ENCODE measurements at places on chromosomes 5 and 9.
A peak's percentile ranks its signal among the peaks of the same experiment; 100 is the strongest.

DNA sequence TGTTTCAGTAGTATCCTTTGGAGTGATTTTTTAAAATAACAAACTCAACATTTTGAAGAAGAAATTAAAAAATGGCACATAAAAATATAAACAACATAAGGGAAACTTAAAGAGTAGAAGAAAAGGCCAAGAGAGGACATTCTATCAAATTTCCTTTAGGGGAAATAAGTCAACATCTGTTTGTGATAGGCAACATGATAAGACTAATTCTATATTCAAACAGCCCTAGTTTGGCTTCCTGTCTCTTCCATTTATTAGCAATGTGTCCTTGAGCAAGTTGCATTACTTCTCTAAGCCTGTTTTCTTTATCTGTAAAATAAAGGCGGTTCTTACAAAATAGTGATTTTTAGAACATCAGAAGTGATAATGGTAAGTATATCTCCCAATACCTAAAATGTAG, 24.7 kb downstream of the TYRP1 start:
- DNase-seq, result no peak

GRCh38 chr5:157290156-157290980, 24.4 kb downstream of the CYFIP2 start:
- no peak for DNase-seq

- DNase-seq, result no peak
Measured at GRCh38 chr9:132046456-132046855, 33.2 kb downstream of the MED27 start.

GRCh38 chr5:143244990-143245389, 158.5 kb downstream of the NR3C1 start:
- no peak for DNase-seq

DNA sequence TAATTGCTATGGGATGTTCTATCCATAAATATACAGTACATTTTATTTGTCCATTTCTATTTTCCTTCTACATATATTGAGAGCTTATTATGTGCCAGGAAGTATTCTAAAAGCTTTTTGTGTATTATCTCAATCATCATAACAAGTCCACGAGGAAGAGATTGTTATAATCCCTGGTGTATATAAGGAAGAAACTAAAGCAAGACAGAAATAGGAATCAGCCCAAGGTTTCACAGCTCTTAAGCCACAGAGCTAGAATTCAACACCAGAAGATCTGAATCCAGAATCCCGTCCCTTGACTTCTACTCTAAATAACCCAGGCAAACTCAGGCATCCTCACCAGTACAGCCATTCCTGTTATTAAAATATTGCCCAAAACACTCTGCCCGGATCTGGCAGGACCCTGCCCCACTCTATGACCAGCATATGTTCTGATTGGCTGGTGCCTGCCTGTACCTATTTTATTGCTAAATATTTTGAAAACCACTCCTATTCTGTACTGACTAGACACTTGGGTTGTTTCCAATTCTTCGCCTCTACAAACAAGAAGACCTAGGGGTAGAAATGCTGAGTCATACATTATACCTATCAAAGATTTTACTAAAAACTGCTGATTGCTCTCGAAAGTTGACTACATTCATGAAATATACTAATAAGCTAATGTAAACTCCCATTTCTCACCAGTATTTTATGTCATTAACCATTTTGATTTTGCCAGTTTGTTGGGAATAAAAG, 297.4 kb downstream of the ENC1 start:
- no peak for DNase-seq

DNA sequence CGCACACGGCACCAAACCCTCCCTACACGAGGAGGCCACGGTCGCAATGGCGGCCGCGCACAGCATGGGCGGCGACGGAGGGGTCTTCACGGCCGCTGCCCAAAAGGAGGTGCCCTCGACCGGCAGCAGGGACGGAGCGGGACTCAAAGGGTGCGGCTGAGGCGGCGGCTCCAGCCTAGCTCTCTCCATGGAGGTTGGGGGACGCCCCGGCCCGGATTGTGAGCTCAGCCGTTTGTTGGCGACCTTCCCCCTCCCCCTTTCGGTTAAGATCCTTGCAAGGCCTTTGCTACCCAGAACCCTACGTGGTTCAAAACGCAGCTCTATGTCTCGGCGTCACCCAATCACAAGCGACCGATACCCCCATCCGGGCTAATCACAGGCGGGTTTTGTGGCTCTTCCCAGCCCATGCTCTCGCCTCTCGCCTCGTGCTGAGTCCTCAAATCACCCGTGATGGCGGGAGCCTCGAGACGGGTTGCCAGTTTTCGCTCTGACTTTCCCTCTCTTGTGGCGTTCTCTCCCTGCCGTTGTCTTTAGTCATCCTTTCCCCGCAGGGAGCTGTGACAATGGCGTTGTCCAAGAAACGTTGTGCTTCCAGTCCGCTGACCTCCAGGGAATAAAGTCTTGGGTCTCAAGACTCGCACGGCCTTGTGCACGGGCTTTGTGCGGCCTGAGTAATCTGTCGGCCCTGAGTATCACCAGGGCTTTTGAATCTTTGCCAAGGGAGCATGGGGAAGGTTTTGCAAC, 19.5 kb downstream of the C5orf52 start:
- no peak for DNase-seq

GRCh38 chr5:169258372-169259000, 42.5 kb downstream of the SLIT3 start:
- DNase-seq, result no peak

- DNase-seq, result peak; percentile 88
Measured at GRCh38 chr9:73132034-73132776, 19.5 kb upstream of the ANXA1 start.

- DNase-seq, result no peak
Measured at GRCh38 chr5:6632324-6632887, 438 bp downstream of the NSUN2 start.

GRCh38 chr5:63923914-63924313, 38.3 kb downstream of the HTR1A start:
- no peak for DNase-seq

DNA sequence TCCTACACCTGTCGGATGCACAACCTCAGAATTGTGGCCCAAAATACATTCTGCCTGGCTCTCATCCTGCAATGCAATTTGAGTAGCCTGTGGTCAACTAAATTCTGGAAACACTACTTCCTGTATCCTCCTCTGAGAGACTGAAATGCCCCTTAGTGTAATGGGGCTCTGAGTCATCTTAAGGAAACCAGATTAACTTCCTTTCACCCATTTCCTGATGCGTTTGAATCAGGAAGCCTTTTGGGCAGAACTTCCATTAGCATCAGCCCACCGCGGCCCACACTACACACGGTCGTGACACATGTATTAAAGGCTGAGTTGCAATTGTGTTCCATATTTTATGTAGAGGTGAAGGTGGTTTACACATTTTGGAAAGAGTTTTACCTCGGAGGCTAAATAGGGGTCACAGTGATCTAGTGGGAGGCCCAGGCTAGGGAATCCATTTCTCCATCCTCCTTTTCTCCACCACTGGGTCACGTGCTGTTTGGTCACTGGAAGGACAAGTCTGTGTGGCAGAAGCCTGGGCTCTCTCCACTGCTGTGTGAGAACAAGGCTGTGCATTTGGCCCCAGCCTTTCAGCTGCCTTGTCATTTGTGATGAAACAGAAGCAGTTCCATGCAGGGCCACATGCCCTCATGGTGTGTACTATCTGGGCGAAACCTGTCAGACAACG, 55.9 kb downstream of the DAP start:
- DNase-seq, result peak; percentile 52

GRCh38 chr9:34334337-34334824, 5.0 kb downstream of the NUDT2 start:
- DNase-seq, result no peak

DNA sequence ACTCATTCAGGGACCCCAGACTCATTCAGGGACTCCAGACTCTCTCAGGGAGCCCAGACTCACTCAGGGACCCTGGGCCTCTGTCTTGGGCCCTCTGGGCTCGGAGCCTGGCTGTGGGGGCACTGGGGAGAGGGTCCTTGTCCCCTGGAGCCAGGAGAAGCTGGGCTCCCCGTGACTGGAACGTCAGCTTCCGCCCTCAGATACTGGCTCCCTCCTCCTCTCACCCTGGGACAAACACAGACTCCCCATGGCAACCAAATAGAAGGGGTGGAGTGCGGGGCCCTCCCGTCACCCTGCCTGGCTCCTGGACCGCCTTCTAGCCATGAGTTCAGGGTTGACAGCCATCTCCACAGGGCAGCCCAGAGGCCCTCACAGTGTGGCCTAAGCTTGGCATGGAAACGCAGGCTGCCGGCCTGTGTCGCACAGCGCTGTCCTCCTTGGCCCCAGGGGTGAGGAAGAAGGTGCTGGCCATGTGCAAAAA, 27.6 kb downstream of the ZDHHC11B start:
- DNase-seq, result no peak

GRCh38 chr5:154795235-154795596, 40.0 kb downstream of the LARP1 start:
- DNase-seq, result no peak

DNA sequence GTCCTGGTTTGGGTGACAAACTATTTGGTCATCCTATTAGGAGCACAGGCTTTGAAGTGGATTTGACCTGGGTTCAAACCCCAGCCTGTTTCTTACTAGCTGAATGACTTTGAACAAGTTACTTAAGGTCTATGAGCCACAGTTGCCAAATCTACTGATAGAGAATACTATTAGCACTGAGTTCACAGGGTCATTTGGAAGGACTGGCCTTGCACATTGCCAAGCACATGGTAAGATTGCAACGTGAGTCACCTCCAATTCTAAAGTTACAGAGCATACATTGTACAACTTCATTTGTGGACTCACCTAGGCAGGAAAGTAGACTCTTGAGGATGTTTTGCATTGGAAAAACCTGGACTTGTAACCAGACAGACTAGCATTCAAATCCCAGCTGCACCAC, 38.9 kb downstream of the MFAP3 start:
- DNase-seq, result no peak

GRCh38 chr5:39203951-39204350, 15.4 kb downstream of the FYB1 start:
- DNase-seq, result no peak

- DNase-seq, result no peak
Measured at GRCh38 chr9:14746626-14747025, 24.1 kb upstream of the CER1 start.

GRCh38 chr5:176809544-176810080, 747 bp upstream of the UNC5A start:
- DNase-seq, result no peak

GRCh38 chr5:74407701-74408100, 232.8 kb downstream of the ENC1 start:
- DNase-seq, result no peak

DNA sequence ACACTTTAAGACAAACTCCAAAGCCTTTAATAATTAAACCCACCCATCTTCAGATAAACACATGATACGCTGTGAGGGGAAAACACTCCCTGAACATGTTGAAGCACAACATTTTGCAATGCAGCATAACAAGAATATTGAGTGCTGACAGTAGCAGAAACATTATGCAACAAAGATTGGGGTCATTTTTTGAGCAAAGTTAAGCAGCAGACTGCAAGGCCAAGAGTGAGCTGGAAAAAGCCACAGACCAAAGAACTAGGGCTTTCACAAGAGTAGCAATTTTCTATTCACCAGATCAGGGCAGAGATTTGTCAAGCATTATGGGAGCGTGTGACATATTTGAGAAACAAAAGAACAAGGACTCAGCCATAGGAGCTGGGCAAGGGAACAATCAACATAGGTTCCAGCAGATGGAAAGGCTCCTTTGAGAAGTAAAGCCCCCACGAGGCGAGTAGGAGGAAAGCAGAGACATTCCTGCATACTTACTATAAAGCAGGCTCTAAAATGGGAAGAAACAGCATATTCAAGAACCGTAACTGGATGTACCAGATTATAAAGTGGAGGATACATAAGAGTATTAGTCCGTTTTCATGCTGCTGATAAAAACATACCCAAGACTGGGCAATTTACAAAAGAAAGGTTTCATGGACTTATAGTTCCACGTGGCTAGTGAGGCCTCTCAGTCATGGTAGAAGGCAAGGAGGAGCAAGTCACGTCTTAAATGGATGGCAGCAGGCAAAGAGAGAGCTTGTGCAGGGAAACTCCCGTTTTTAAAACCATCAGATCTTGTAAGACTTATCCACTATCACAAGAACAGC, 4.8 kb upstream of the TTC23L start:
- DNase-seq, result no peak

DNA sequence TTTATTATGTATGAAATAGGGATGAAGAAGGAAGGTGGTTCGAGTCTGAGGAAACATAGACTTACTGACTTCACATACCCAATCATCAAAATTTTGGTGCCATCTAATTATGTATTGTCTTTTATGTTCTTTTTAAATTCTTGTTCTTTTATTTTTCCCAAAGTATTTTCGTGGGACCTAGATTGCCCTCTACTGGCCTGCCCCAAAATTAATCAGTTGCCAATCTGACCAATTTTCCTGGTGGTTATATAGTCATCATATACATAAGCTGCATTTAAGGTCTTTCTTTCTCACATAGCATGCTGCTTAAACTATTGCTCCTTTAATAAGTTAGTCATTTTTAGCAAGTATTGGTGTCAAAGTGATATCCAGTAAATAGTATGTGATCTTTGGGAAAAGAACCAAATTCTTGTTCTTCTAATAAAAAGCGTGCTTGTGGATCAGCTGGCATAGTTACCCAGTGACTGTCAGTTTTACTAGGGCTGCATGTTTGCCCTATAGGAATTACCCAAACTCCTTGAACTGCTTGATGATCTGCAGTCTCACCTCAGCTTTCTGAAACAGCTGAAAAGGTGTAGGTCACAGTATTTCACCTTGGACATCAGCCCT, 223.5 kb downstream of the SH3GL2 start:
- DNase-seq, result no peak

Data from activated CD4-positive, alpha-beta T cell treated with anti-CD3 and anti-CD28 coated beads, Interleukin-10, Interleukin-2, amounts not matched to agents 100 ng/mL and 50 ng/mL, durations not matched to agents 16 hours and 8 hours (primary cell).